GM12865 (cell line): ENCODE measurements at places on chromosomes 11 and 22.

DNA sequence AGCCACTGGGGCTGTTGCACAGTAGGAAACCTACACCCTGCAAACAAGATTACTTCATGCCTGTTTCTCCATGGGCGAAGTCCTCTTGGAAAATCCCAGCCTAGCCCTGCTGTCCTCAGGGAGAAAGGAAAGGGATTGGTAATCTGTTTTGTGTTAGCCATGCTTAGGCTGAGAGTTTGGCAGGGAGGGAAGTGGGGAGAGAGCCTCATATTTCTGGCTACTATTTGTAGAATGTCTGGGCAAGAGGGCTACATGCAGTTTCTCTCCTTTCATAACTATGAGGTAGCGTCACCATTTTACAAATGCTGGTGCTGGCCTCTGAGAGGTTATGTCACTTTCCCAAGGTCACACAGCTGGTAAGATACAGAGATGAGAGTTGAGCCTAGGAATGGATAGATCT lies 737 bp upstream of the MFRP start:
- DNase-seq: no peak

DNA sequence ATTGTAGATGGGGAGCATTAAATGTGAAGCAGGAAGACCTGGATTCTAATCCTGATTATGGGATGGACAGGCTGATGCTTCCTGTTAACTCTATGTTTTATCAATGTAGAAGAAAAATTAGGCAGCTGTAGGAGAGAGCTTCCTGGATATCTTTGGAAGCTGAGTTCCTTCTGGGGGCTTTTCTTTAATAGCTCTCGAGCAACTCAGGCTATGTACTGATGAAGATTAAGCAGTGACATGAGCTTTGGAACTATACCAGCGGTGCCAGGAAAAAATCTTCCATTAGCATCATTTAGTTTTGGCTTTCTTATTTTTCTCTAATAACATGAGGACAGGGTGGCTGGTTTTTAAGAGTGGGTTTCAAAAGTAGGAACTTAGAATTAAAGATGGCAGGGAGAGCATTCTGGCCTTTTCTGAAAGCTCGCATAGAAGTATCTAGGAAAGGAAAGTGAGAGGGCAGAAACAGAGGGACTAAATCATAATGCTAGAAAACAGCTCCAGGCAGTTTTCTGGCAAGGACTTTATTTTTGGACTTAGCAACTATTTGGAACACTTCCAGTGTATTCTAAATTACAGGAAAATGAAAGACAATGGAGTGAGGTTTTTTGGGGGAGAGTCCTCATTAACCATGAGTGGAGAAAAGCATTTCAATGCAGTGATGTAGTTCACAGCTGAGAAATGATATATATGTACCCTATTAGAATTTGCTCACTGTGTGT lies 69.2 kb upstream of the RRM1 start:
- DNase-seq: no peak

GRCh38 chr22:24149198-24149590 lies 32.1 kb upstream of the SUSD2 start:
- no peak for DNase-seq

DNA sequence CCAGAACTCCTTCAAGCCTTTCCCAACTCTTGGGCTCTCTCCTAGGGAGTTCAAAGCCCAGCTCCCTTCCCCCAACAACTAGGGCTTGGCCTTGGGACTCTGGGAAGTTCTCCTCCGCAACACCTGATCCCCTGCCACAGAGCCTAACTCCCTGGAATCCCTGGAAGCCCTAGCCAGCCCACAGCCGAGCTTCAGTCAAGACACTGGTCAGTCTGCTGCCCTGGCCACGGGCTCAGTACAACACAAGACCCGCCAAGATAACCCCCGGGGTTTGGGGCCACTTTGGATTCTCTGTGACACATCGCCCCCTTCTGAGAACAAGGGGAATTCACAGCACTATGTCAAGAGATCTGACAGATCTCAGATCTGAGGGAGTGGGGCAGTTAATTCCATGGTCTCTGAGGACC lies 58.3 kb downstream of the SLC22A12 start:
- peak; percentile 24 for DNase-seq

DNA sequence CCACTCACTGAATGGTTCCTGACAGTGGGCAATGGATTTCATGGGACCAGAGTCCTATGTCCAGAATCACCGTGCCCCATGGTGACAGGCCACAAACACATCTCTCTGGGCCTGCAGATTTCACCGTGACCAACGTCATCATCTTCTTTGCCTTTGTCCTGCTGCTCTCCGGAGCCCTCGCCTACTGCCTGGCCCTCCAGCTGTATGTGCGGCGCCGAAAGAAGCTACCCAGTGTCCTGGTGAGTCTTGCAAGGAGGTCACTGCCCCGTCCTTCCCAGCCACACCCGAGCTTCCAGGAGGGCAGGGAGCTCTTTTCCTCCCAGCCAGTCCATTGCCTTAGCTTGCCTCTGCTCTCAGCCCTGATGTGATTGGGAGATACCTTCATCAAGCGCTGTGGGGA lies 9.3 kb downstream of the IL10RA start:
- no peak for DNase-seq
